Hypothalamus (tissue), 51 donors: ENCODE measurements at places on chromosomes 4 and X.

- DNase-seq: no peak
These were observed 1.2 kb upstream of the EBP start for GRCh38 chrX:48520455-48520854.

DNA sequence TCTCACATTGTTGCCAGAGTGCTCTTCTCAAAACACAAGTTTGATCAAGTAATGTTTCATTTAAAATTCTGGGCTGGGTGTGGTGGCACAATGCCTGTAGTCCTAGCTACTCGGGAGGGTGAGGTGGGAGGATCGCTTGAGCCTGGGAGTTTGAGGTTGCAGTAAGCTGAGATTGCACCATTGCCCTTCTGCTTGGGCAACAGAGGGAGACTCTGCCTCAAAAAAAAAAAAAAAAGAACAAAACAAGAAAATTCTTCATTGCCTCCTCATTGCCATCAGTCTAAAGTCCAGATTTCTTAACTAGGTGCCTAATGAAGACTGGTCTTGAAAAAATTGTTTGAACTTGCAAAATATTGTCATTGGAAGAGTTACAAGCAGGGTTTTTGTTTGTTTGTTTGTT is 120.1 kb downstream of the MFAP3L start:
- no peak for DNase-seq

- DNase-seq: no peak
These were observed 8.5 kb downstream of the EVC start for GRCh38 chr4:5719350-5720055.

DNA sequence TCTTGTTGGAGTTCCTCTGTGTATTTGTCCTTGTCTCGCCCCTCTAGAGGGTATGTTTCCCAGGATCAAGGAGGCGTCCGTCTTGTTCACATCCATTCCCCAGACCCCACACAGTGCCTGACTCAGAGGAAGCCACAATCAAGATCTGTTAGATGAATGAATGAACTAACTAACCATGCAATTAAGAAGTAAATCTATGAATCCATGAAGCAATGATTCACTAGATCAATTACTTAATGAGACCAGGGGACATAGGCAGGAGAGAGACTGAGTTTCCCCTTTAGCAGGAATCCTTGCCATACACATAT is 11.9 kb downstream of the BLOC1S4 start:
- DNase-seq: no peak

- no peak for DNase-seq
These were observed 125.2 kb upstream of the KLHL4 start for GRCh38 chrX:87392369-87392768.

DNA sequence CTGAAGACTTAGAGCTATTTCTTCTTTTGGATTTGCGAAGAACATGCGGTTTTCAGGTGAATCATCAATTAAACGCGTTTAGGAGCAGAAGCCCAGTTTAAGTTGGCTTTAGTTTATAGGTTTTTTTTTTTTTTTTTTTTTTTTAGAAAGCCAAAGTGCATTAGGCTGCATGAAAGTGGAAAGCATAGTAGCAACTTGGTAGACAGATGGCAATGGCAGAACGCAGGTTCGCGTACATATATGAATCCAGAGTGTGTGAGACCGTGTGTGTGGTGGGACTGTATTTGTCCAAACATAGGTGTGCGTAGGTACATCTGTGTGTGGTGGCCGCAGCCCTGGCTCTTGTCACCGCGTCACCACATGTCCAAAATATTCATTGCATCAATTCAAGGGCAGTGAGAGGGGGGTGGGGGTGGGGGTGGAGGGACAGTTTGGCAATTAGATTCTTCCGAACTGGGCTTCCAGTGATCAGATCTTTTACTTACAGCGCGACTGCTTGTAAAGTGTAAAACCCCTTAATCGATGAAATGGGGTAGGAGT is 901 bp downstream of the JADE1 start:
- DNase-seq: no peak

- no peak for DNase-seq
These were observed 57.2 kb downstream of the SCML2 start for GRCh38 chrX:18297251-18297650.

DNA sequence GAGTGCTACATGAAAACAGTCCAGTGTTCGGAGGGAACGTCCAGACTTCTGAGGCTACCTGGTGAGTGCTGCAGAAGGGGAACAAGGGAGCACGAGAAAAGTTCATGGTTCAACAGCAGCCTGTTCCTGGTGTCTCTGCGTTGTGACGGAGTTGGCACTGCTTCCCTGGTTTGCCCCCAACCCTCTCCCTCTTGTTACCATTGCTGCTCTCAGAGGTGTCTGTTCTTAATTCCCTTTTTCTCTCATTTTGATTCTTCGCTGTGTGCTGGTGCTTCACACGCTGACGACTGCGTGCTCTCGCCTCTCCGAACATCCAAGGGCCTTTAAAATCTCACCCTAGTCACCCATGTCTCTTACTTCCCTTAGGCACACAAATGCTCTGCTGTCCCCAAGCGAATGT is 1.6 kb upstream of the FAM149A start:
- no peak for DNase-seq

DNA sequence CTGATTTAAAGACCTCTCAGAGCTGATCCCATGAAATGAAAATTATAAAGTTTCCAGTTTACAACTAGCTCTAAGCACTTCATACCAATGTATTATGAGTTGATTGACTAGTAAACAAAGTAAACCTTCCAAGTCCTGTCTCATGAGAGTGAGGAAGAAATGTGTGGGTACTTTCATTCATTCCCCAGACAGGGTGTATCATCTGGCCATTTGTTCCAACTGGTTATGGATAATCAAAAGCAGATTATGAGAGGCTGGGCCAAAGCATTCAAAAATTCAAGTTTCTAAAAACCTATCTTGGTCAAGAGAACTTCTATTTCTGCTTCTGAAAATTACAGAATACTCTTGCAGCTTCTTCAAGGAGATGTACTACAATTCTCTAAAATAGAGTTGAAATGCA is 193.3 kb upstream of the RASGEF1B start:
- no peak for DNase-seq
